ENCODE measurements at places on chromosomes 7 and 10.

DNA sequence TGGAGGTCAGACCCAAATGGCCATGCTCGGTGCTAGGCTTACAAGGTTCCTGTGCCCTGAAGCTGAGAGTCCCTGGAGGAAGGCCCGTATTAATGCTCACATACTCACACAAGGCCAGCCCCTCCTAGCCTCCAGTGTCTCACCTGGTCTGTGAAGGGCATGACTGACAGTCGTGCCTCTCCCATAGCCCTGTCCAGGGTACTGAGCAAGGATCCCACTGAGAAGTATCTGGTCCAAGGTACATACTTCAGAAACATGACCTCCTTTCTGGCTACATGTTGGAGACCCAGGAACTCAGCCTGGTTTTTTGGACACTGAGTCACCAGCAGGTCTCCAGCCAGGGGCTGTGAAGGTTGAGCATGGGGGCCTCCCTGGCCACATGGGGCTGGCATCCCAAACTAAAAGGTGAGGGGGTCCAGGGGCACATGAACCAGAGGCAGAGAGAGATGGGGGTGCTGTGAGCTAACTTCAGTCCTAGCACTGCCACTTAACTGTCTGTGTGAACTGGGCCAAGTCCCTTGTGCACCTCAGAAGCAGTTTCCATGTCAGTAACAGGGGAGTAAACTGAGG lies 17.6 kb upstream of the RASGEF1A start:
- DNase-seq: no peak

- no peak for DNase-seq
These were observed 101.5 kb downstream of the RNF216 start for GRCh38 chr7:5679813-5680473.

DNA sequence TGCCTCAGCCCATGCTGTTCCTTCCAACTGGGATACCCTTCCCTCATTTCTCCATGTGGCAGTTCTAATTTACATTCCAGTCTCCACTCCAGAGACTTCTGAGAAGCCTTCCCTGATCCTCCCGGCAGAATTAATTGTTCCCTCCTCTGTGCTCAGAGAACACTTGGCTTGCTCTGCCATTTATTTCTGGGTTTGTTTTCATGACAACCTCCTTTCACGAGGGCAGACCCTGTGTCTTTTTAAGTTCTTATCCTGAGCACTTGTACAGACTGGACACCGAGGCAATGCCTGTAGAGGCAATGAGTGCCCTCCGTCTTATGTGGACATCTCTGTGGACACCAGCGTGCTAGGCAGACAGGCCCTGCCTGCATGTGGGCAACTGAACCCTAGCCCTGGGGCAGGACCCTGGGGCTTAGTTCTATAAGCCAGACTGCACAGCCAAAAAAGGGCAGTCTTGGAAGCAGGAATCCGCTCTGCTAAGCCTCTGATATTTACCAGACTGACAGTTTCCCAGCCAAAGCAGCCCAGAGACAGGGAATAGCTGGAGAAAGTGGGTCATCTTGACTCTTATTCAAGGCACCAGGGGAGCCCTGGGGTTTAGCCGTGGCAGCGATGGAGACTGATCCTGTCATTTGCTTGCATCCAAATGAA lies 474.0 kb downstream of the RPS24 start:
- DNase-seq: no peak

- peak; percentile 43 for DNase-seq
These were observed 13.1 kb downstream of the WIPI2 start for GRCh38 chr7:5203183-5203537.

- no peak for DNase-seq
These were observed 1.1 kb downstream of the JMJD1C start for GRCh38 chr10:63464402-63465292.

DNA sequence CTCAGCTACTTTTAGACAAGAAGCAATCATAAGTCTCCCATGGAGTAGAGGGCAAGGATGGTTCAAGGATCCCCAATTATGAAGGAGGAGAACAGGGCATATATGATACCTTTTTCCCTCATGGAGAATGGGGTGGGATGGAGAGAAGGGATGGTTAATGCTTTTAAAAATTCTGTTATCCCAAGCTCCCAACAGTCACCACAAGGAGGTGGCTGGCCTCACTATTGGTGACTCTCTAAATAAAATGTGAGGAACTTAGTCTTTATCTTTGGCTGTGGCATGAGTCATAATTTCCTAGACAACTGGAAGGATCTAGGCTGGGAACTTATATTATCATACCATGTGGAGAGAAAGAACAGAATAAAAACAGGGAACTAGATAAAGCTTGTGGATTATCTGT lies 297.0 kb downstream of the PHTF2 start:
- no peak for DNase-seq

DNA sequence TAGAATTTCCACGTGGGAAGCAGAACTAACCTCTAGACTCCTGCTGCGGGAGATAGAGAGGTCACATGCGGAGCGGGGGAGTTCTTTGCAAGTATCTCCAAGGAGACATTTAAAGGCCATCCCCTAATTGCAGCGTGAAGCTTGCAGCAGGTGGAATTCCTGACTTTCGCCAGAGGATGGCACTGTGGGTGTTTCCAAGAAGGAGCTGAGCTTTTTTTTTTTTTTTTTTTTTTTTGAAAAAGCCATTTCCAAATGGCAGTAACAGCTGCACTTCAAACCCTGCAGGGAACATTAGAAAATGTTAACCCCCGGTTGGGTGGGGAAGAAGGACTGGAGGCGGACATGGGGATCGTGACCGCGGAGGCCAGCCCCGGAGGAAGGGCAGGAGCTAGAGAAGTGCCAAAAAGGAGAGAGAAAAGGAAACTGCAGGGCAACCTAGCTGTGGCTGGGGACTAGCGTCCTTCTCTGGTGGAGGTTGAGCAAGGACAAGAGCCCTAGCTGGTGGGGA lies 487.7 kb downstream of the TYW1 start:
- peak; percentile 72 for DNase-seq

DNA sequence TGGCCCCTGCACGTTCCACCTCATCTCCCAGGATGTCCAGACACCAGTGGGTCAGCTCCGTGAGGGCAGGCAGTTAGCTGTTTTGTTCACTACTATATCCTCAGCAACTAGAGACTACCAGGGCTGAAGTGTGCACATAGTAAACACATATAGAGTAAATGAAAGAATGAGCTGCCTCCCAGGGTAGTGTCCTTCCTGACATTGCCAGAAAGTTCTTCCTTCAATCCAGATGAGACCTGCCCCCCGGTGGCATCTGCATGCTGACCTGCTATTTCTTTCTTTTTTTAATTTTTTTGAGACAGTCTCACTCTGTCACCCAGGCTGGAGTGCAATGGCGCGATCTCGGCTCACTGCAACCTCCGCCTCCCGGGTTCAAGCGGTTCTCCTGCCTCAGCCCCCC lies 14.0 kb upstream of the ARPC1A start:
- no peak for DNase-seq

- no peak for DNase-seq
These were observed 271.6 kb downstream of the ELFN1 start for GRCh38 chr7:1941464-1942242.

- no peak for DNase-seq
These were observed 62.9 kb downstream of the CELF2 start for GRCh38 chr10:11080564-11080984.

DNA sequence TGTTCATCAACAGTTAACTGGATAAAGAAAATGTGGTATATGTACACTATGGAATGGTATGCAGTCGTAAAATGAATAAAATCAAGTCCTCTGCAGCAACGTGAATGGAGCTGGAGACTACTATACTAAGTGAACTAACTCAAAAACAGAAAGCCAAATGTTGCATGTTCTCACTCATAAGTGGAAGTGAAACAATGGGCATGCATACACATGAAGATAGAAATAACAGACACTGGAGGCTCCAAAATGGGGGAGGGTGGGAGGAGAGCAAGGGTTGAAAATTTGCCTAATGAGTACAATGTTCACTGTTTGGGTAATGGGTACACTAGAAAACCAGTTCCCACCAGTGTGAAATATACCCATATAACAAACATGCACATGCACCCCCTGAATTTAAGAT lies 179.5 kb downstream of the ZWINT start:
- DNase-seq: no peak

GRCh38 chr7:158357106-158357897 lies 230.3 kb downstream of the PTPRN2 start:
- no peak for DNase-seq

DNA sequence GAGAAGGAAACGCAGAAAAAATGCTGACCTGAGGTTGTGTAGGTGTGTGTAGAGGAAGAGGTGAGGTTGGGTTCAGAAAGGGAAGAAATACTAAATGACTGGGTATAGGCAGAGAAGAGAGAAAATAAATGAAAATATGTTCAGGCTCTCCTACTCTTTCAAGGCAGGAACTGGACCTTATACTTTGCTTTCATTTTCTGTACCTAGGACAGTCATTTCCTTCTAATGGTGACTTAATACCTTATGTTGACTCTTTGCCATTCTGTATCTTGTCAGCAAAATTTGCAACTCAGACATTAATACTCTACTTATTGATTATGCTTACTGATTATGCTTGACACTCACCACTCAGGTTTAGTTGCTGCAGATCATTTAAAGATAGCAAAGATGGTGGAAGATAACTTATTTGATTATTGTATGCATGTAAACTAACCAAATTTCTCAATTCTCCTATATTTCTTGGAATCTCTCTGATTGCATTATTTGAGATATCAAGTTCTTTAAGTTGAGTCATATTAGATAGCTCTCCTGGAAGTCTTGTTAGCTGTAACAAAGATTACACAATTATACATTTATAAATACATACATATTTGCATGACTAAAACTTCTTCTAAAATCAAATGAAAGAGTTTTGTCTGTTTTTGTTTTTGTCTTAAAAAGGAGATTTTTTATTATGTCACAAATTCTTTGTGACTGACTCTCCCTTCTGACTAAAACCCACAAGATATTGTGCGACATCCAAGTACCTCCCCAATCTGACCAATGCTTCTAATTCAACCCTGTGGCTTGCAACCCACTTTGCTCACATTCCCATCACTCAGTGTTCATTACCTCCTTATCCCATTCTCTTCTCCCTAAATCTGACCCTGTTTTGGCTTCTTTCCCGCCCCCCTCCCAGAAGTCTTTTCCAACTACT lies 20.0 kb downstream of the LRRD1 start:
- no peak for DNase-seq

- no peak for DNase-seq
These were observed 1.3 kb downstream of the SH2B2 start for GRCh38 chr7:102287981-102288278.

- no peak for DNase-seq
These were observed 165.3 kb upstream of the ZMIZ1 start for GRCh38 chr10:78903341-78903940.

DNA sequence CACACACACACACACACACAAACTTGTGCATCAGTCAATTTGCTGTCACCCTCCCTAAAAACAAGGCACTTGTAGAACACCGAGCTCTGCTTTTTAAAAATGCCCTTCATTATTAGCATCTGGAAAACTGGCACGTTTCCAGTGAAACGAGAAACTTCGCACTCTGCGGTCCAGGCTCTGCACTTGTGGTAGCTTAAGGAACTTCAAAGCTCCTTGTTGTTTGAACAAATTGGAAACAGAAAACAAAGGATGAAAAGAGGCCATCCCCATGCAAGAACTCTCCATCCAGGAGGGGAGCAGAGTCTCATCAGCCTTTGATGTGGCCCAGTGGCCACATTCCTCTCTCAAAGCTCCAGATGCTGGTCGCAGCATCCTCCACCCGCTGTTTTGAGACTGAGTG lies 105.1 kb downstream of the C10orf90 start:
- no peak for DNase-seq

DNA sequence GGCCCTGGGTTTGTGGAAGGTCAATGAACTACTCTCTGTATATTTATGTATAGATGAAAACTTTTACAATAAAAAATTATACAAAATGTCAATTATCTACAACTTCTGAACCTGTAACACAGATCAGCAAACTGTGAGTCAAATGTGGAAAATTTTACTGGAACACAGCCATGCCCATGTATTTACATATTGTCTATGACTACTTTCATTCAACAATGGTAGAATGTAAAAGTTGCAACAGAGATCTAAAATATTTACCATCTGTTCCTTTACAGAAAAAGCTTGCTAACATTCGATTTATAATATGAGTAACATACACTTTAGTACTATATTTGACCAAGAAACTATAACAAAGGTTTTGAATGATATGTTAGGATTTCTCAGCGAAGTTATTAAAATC lies 481.6 kb downstream of the PARD3 start:
- DNase-seq: no peak

GRCh38 chr10:124722798-124723783 lies 21.1 kb downstream of the FAM53B start:
- DNase-seq: no peak

DNA sequence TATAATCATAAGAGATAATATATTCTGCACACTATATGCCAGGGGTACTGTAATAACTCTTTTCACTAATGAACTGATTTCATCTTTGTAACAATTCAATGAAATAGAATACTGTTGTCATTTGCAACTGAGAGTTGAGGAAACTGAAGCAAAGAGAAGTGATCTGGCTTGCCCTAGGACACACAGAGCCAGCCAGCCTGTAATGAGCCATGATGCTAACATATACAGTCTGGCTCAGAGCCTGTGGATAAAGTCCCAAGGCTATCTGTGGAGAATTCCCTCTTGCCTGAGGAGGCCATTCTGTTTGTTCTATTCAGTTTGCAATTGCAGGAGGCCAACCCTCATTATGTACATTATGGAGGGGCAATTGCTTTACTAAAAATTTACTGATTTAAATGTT lies 241.3 kb downstream of the CXCL12 start:
- no peak for DNase-seq

Data from right hindlimb (tissue), 1 donor.